ENCODE measurements at places on chromosomes 6 and 20.

- no peaks in the 10 kb centered on the region for H3K36me3 ChIP-seq
- DNase-seq = no peak
- no peaks in the 10 kb centered on the region for H3K4me1 ChIP-seq
- H3K27me3 ChIP-seq = no peaks in the 10 kb centered on the region
- H3K4me3 ChIP-seq = no peak overlapping the region
Measured at GRCh38 chr20:16459019-16459700, 114.1 kb downstream of the KIF16B start.

DNA sequence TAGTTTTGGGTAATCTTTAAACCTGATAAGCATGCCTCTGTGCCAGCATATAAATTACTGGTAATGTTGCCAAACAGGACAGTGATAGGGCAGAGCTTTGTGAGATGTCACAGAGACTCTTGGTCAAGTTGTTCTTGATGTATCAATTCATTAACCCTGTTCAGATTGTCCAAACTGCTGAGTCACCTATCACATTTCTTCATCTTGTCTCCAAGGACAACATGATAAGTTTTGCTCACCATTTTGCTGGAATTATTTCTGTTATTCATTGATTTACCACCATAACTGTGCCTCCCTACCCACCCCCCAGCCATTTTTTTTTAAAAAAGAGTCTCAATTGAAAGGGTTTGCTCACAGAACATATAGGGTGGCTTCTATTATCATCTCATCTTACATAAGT is 19.5 kb upstream of the GMNN start:
- DNase-seq = no peak
- H3K27ac ChIP-seq = no peak overlapping the region
- no peaks in the 10 kb centered on the region for H3K36me3 ChIP-seq
- H3K27me3 ChIP-seq = no peaks in the 10 kb centered on the region

DNA sequence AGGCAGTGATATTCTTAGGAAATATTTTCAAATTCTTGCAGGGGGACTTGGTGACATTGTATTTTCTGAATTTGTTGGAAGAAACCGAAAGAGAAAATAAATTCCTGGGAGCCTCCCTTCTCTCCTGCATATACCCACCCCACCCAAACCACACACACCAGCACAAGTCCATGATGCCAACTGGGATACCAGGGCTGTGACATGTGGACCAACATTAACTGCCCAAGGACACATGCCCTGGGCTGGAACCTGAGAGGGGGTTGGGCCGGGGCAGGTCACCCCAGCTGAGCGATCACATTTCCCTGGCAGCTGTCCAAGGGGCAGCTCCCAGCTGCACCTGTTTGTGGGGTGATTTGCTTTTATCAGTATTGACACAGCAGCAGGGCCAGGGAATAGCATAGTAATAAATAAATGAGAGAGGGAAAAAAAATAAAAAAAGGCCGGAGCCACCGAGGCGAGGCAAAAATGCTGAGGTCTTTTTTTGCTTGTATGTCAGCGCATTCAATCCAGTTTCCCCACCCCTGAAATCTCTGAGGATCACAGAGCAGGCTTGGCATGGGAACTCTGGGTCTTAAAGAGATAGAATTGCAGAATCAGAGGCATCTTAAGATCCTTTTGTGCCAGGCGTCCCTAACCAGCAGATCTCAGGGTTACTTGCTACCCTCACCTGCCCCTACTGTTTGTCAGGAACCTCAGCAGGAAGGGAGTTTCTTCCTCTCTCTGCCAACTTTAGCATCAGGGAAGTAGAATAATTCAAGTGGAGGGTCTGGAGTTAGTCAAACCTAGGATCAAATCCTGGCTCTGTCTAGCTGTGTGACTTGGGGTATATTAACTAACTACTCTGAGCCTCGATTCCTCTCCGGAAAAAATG is 66.5 kb upstream of the PIM1 start:
- H3K27me3 ChIP-seq = no peaks in the 10 kb centered on the region
- no peak overlapping the region for H3K27ac ChIP-seq
- no peak for DNase-seq
- H3K4me3 ChIP-seq = peak overlapping the region; percentile 32
- H3K36me3 ChIP-seq = no peaks in the 10 kb centered on the region
- H3K4me1 ChIP-seq = peaks cover 29% of the 10 kb centered on the region

GRCh38 chr6:82906489-82906888 is 159.2 kb downstream of the UBE3D start:
- H3K4me1 ChIP-seq = peaks cover 8% of the 10 kb centered on the region
- no peaks in the 10 kb centered on the region for H3K27me3 ChIP-seq
- no peak for DNase-seq
- H3K27ac ChIP-seq = no peak overlapping the region
- no peak overlapping the region for H3K4me3 ChIP-seq
- H3K36me3 ChIP-seq = no peaks in the 10 kb centered on the region

DNA sequence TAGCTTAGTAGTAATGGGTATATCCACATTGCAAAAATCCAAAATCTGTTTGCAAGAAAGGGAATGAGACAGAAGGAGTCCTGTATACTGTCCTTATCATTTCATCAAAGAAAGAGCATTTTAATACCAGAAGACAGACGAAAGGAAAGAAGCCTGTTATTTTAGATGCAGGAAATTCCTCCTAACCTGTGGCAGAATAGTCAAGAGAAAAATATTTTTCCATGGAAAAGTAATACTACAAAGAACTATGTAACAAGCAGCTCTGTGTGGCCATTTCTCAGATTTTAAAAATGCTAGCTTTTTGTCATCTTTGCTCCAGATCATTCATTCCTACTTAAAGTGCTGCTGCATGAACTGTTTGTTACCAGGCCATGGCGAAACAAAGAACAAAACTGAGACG is 72.9 kb upstream of the SCP2D1 start:
- no peak overlapping the region for H3K27ac ChIP-seq
- peaks cover 2% of the 10 kb centered on the region for H3K36me3 ChIP-seq
- H3K4me1 ChIP-seq = peaks cover 2% of the 10 kb centered on the region
- H3K27me3 ChIP-seq = no peaks in the 10 kb centered on the region
- DNase-seq = no peak

GRCh38 chr20:53547664-53548239 is 45.9 kb downstream of the ZNF217 start:
- no peaks in the 10 kb centered on the region for H3K27me3 ChIP-seq
- no peaks in the 10 kb centered on the region for H3K4me1 ChIP-seq
- peak; percentile 61 for DNase-seq

Data from neuronal stem cell (in vitro differentiated cells).